Motor neuron (in vitro differentiated cells): ENCODE measurements at places on chromosomes 4 and X. TPM values are rescaled to one million over a fixed set of nuclear protein-coding genes. Genes with fewer than 3 reads are reported as not detected.

- ATAC-seq = no peak
Observed at GRCh38 chrX:11666952-11667685, 1.4 kb upstream of the ARHGAP6 start.

DNA sequence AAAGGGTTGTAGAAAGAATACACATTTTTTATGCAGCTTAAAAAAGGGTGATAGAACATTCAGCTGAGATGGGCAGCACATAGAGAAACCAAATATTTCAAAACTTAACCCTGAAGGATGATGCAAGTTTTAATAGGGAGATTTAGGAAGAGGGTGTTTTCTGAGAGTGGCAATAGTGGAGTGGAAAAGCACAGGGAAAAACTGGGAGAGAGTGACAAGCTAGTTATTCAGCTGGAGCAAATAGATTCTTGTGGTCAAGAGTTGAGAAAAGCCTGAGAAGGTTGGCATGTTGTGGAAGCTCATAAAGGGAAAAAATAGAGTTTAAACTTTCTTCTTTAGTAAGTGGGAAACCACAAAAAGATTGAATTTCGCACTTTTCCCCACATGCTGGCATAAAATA is 359.6 kb upstream of the PITX2 start:
- ATAC-seq = no peak

ADH1B gene
- 0.11 and 0.50 TPM in 2 replicates for total RNA-seq

- no peak for ATAC-seq
Observed at GRCh38 chr4:87497159-87497558, 32.0 kb downstream of the SPARCL1 start.

- ATAC-seq = no peak
Observed at GRCh38 chrX:87896057-87896456, 378.5 kb downstream of the KLHL4 start.

TRIML2 gene
- 0.77 TPM in 1 of 2 replicates, not detected in the other for total RNA-seq

DNA sequence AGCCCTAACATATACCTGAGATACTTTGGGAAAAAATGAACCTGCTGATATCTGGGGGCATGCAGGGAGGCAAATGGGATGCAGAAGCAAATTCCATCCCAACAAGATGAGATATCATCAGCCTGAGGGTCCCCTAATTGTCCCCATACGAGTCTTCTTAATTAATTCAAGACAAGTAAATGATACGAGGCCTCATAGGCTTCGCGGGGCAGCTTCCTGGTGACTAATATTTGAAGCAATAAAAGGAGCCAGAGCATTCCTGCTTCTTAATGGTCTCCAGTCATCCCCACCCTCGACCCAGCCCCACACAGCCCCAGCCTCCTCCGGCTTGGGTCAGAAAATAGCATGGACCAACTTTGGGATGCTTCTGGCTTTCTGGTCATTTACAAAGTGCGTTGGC is 99.6 kb upstream of the MSX1 start:
- no peak for ATAC-seq

DNA sequence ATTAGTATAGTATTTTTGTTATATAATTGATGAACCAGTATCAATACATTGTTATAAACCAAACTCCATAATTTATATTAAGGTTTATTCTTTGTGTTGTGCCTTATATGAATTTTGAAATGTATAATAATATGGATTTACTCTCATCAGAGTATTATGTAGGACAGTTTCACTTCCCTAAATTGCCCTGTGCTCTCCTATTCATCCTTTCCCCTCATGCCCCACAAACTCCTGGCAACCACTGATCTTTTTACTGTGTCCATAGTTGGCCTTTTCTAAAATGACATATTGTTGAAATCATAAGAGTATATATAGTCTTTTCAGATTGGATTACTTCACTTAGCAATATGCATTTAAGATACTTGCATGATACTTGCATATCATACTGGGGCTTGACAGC is 958.1 kb upstream of the GRID2 start:
- ATAC-seq = no peak
